ENCODE measurements at places on chromosomes 4 and X.

DNA sequence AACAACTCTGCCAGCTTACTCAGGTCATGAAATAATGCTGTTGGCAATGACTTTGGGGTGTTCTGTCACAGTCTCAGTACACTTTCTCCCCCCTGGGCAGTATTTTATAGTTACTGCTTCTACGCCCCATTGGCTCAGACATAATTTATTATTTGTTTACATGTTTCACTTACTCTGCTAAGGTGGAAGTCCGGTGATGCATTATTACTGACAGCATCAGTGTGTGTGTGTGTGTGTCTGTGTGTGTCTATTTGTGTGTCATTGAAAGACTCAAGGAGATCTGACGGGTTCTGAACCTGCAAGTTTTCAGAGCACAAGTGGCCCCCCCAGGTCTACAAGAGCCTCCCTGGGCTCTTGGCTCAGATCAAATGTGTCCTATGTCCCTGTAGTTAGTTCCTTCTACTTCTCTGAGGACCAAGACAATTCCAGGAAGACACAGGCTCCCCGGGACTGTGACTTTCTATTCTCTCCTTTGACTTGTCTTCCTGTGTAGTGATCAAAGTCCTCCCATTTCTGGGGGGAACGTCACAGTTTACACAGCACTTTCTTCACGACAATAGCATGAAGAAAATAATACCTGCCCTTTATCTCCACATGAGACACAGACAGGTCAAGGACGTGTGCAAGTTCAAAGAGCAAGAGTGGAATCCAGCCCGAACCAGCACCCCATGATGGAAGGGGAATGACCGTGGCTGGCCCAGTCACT lies 283.7 kb upstream of the GATB start:
- no peak for DNase-seq

DNA sequence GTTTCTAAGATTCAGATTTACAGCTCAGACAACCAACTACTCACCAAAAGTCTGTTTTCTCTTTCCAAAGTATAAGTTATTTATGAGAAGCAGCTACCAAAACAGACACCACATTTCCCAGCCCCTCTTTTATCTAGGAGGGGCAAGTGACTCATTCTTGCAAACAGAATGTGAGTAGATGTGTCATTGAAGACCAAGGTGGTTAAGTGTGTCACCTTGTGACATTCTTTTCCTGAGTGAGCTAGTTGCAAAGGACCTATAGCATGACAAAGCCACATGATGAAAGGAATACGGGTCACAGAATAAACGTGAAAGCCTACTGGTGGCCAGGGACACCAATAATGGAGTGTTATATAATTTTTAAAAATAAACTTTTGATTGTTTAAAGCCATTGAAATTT lies 50.0 kb downstream of the SLC7A11 start:
- no peak for DNase-seq

DNA sequence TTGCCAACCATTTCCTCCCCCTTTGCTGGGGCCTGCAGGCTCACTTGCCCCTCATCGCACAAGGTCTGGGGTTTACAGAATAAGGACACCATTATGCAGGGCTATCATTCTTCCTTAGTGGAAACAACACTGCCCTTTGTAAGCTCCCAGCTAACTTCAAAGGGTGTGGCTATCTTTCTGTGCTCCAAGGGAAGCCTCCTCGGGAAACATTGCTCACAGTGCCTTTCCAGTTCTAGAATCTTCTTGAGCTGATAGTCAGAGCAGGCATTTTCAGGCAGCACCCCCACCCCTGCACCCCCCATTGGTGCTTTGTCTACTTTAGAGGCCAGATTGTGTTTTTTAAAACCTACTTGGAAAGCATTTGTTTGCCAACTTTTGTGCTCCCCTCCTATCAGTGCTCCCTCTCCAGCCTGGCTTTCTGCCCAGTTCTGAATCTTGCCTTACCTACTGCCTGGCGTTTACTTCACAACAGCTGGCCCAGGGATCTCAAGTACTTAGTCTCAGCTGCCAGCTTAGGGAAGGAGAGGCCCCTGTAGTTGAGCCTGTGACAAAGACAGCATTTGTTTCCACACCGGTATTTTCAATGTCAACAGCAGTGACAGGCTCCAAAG lies 53.5 kb downstream of the PLAC1 start:
- DNase-seq: no peak

DNA sequence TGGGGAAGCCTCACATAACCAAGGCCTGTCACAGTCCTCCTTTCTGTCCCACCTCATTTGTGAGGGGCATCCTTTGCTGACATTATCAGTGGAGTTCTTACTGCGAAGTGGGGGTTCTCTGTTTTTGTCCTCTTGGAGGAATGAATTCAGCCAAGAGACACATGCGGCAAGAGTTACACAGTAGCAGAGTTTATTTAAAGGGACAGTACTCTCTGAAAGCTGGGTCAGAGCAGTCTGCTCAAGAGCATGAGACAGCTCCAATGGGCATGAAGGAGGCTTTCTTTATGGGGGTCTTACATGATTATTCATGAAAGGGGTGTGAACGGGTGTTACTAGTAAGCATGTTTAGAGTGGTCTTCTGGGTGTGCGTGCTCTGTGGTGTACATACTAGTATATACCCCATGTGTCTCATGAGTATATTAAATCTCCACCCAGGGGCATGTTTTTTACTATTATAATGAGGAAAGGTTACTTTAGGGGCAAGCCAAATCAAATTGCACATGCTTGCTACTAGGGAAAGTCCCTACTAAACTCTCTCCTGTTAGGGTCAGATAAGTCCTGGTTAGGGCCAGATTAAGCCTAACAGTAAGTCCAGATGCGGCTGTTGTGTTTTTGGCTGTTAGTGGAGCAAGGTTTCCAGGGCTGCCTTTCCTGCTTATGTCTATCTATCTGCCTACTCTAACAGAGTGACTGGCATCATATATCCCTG lies 19.8 kb upstream of the LGI2 start:
- no peak for DNase-seq

DNA sequence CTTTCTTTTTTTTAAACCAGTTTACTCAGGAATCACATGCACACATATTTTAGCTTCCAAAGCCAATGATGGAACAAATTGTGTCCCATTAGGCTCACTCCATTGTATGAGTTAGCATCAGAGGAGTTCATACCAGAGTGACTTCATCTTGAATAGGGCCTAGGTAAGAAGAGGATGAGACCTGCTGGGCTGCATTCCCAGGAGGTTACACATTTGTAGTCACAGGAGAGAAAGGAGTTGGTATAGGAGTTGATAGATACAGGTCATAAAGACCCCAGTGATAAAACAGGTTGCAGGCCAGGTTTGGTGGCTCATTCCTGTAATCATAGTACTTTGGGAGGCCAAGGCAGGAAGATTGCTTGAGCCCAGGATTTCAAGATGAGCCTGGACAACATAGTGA lies 9.3 kb downstream of the PDGFRA start:
- DNase-seq: no peak

DNA sequence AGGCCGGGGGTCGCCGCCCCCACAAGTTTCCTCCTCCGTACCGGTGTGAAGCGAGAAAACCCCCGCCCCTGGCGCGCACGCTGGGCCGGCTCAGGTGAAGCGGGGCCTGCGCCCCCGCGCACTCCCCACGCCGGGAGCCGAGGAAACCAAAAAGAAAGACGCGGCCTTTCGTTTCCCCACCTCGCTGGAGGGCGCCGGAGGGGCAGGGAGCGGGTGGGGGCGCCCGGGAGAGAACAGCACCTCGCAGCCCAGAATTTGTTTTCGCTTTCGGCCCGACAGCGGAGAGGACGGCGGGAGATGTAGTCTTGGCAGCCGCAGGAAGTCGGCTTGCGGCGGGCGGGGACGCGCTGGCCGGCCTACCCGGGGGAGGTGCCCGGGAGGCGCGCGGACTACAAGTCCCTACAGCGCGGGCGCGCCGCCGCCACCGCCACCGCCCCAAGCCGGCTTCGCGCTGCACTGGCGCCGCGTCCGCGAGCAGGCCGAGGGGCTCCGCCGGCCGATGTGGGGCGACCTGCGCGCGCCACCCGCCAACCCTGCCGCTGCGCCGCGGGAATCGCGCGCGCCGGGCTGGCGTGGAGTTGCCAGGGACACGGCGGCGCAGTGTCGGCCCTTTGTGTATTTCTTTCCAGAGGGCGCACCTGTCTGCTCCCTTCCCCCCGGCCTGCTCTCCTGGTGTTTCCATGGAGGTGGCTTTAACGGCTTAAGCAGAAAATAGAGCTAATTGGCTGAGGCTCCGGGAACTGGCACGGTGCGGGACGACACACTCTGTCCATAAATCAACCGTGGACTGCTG lies at the start of gene OTUD4:
OTUD4 (minus strand) TSS at position 292 of the 793 bp plus-strand sequence. CDS start 616 bp downstream, outside the sequence.
- DNase-seq: peak; percentile 96

GRCh38 chrX:107199491-107199890 lies 6.7 kb downstream of the NUP62CL start:
- no peak for DNase-seq

DNA sequence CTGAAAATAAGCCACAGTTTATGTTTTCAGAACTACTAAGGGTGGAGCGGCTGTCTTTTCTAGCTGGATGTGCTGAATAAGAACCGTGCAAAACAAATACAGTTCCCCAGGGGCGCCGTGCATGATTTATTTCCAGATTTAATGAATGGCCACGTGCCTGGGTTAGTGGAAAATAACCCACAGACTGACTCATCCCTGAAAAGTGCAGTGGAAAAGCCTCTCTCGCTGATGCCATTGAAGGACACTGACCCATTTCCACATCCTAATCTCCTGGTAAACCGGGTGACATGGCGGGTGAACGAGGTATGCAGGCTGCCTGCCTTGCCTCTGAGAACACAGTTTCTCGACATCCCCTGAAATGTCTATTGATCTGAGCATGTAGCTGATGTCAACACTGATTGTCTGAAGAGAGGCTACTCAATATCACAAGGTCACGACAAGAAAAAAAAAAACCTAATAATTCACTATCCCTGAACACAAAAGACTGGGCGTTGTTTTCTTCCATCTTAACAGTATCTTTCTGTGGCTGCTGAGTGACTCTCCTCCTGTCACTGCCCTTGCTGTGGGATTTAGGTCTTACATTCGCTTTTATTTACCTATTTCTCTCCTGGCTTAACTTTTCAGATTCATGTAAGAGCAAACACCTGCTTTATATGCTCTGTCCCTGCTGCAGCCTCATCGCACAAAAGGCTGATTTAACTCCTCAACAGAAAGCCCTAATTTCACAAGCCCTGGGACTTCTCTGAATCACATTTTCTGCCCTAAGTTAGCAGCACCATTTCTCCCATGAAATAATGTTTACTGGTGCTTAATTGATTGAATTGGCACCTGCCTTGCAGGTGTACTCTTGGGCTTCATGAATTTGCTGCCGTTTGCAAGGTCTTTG lies 76.9 kb upstream of the SCOC start:
- no peak for DNase-seq
